ENCODE measurements at places on chromosomes 6 and 20. TPM values are rescaled to one million over a fixed set of nuclear protein-coding genes. Genes with fewer than 3 reads are reported as not detected.

- DNase-seq, result no peak
These were observed 462.1 kb upstream of the SOX4 start for GRCh38 chr6:21131406-21131805.

GRCh38 chr20:50299325-50299629, 108.6 kb downstream of the CEBPB start:
- no peak for DNase-seq

- no peak for DNase-seq
These were observed 1.1 kb downstream of the BNIP5 start for GRCh38 chr6:36335465-36336207.

GRCh38 chr6:113447088-113447831, 409.9 kb upstream of the MARCKS start:
- no peak for DNase-seq

DNA sequence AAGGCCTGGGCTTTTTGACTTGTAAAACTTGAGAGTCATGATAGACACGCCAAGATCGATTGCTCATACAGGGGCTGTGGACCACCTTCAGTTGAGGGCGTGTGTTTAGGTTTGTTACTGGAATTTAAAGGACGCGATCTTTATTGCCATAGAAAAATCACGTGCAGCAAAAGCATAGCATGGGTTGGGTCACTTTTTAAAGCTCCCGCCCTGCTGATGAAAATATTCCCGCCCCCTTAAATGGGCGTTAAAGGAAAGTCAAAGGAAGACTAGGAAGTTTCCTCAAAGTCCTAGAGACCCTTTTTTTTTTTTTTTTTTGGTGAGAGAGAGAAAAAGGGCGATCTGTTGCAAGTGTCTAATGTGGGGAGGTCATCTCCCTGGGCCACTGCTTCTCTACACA, 23.1 kb downstream of the TFAP2A start:
- no peak for DNase-seq

GRCh38 chr6:110329348-110329713, 28.8 kb downstream of the METTL24 start:
- DNase-seq, result no peak

- no peak for DNase-seq
These were observed 150.3 kb downstream of the KLHL32 start for GRCh38 chr6:97074785-97075184.

GRCh38 chr20:20630551-20630950, 81.9 kb downstream of the RALGAPA2 start:
- DNase-seq, result no peak

Gene UBR2
- 32.3 TPM for total RNA-seq

Gene ZBTB9
- 9.6 TPM for total RNA-seq

Gene EDN3
- not detected for total RNA-seq

All from glutamatergic neuron (in vitro differentiated cells).